Mesothelial cell of epicardium (in vitro differentiated cells): ENCODE measurements at places on chromosomes 6 and 20.

- DNase-seq, result no peak
Measured at GRCh38 chr6:170279977-170280688, 10.7 kb downstream of the DLL1 start.

DNA sequence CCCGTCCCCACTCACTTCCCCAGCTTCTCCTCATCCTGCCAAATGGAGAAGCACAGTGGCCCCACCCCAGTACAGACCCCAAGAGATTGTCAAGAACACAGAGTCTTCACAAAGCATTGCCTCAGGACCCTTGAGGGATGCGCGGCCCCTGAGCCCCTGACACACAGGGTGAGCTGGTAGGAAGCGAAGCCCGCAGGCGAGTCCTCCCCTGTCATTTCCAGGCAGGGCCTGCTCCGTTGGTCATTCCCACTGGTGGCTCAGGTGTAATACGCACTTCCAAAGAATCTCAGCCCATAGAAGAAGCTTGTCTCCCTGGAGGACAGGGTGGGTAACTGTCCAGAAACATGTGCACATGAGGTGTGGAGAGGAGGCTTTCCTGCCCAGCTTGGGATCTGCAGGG, 404.2 kb downstream of the THBS2 start:
- no peak for DNase-seq

DNA sequence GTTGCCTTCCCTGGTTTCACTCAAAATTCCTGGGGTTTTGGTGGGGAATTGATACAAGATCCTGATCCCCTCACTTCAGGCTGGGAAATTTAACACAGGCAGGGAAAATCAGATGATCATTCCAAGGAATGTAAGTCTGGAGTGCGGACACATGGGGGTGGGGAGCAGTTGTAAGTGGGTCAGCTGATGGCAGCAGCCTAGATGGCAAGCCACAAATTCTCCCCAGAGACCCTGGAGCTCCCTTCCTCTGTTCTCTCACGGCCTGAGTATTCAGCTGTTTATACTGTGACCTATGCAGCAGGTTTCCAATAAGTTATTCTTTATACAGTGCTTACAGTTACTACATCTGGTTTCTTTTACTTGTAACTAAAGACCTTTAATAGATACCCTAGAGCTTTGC, 144.9 kb downstream of the SH3BGRL2 start:
- DNase-seq, result no peak

DNA sequence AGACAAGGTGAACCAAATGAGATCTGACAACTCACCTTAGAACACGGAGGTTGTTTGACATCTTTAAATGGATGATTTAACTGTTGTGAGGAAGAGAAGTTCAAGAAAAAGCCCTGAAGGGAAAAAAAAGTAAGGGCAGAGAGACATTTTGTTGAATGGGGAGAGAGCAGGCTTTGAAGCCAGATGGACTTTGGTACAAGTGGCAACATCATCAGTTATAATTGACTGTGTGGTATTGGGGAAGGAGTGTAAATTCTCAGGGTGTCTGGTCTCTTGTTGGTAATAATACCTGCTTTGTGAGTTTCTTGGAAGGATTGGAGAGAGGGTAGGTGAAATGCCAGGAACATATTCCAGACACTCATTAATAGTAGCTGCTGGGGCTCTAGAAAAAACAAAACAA, 21.6 kb downstream of the OGFRL1 start:
- DNase-seq, result no peak

DNA sequence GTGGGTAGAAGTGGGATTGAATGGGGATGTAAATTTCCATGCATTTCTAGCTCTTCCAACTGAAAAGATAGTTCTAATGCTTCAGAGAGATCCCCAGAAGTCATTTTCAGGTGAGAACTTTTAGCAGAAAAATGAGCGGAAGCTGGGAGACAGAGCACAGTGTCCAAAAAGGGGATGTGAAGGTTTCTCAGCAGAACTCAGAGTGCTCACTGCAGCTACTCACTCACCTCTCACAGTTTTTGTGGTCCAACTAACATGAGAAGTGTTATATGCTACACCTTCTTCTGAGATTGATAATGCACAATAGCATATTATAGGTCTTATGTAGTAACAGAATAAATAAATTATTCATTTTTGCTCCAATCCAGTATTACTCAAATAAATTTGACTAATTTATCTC, 519.2 kb upstream of the HS3ST5 start:
- DNase-seq, result no peak

DNA sequence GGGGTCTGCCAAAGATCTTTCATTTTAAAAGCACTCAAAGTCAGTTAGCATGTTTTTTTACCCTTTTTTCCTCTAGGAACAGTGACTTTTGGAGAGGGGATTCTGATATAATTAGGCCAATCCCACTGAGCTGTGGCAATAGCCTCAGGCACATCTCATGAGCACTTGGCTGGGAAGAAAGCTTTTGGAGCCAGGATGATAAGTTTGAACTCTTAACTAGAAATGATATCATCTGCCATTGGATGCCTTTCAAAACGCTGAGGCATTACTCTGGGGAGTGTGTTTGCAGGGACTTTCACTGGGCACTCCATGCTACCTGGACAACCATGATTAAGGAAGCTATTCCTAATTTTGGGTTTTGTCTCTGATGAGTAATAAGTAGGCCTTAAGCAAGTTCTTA, 3.7 kb downstream of the SCGN start:
- DNase-seq, result no peak

GRCh38 chr6:154907291-154907690, 87.8 kb upstream of the TIAM2 start:
- DNase-seq, result no peak

- DNase-seq, result no peak
Measured at GRCh38 chr20:62819494-62820174, 2.8 kb downstream of the COL9A3 start.

DNA sequence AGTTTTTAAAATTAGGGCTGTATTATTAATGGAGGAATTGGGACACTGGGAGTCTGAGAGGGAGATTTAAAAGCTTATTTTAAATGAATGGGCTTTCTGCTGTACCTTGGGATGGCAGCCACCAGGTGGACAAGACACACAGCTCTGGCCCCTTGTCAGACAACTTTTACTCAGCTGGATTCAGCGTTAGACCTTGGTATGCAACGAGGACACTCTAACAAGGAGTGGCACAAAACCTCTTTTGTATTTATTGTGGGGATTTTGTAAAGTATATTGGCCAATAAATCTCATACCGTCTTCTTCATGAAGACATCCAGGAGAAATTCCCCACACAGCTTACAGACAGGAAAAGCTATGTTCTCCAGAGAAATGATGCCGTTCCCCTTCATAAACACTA, 105.7 kb downstream of the LCA5 start:
- DNase-seq, result no peak

- no peak for DNase-seq
Measured at GRCh38 chr20:13953227-13953626, 37.2 kb downstream of the SEL1L2 start.

DNA sequence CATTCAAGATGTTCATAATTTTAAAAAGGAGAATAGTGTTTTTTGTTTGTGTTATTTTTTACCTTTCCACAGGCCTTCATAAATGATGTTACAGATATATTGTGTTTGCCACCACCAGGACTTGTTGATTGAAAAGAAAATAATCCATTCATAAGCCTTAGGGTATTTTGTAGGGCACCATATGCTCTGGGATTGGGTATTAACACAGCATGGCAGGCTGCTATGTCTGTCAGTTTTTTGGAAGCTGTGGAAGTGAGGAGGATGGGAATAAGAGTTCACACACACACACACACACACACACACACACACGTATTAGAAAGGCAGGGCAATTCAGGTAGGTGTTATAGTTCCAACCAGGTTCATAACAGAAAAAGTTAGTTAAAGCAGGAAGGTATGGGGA, 237.9 kb downstream of the HDGFL1 start:
- DNase-seq, result no peak

DNA sequence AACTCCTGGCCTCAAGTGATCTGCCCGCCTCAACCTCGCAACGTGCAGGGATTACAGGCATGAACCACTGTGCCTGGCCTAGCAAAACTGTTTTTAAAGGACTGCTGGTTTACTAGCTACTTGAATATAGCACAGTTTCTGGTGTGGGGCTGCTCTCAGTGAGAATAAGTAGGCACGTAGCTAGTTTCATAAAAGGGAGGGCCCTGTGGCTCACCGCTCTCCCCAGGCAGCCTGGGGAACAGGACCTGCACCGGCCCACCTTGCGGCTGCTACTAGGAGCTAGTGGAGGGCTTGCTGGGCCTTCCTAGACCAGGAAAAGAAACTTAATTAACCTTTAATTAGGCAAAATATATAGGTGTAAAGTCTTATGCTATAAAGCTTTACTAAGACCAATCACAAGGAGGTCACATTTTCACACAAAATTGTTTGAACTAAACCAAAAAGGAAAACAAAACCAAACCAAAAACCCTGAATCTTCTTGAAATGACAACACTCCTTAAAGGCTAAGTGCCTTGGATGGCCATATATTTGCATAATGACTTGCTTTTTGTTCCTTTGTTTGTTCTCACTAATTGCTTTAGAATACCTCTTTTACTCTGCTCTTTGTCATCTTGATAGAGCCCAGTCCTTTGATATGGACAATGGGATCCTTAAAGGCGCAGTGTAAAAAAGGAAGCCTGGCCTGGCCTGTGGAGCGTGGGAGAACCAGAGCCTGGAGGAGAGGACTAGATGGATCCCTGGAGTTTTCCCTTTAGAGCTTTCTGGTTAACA, 69.5 kb upstream of the SAMD5 start:
- DNase-seq, result no peak

DNA sequence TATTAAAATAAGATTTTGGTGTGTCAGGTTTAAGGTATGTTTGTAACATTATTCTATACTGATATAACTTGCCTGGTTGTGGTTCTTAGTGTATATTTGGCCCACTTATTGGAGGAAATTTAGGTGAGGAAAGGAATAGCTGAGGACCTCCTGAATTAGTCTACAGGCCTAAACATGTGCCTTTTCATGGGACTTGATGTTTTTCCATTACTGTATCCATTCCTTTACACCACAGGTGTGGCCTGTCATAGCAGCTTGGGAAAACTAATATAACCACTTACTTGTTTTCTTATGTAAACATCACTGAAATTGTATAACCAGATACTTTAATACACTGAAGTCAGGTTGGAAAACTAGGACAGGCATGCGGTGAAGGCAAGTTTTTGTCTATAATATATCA, 27.6 kb downstream of the BCKDHB start:
- DNase-seq, result no peak

DNA sequence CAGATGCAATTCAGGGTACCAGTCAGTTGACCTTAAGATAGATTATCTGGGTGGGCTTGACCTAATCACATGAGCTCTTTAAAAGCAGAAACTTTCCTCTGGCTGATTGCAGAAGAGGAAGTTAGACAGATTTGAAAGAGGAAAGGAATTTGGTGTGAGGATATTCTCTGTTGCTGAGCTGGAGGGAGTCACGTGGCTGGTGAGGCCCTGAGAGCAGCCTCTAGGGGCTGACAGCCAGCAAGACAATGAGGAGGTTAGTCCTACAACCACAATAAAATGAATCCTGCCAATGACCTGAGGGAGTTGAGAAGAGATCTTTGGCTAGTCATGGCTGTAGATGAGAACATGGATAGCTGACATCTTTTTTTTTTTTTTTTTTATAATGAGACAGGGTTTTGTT, 87.0 kb upstream of the B3GAT2 start:
- DNase-seq, result no peak
